ENCODE measurements at places on chromosomes 4 and X.

GRCh38 chrX:38837389-38837788 is 36.1 kb downstream of the MID1IP1 start:
- no peak for DNase-seq

GRCh38 chr4:39118034-39118658 is 56.1 kb downstream of the KLHL5 start:
- DNase-seq = no peak

GRCh38 chr4:31052519-31052918 is 332.4 kb downstream of the PCDH7 start:
- DNase-seq = no peak

GRCh38 chr4:94722270-94722669 is 35.5 kb upstream of the BMPR1B start:
- no peak for DNase-seq

DNA sequence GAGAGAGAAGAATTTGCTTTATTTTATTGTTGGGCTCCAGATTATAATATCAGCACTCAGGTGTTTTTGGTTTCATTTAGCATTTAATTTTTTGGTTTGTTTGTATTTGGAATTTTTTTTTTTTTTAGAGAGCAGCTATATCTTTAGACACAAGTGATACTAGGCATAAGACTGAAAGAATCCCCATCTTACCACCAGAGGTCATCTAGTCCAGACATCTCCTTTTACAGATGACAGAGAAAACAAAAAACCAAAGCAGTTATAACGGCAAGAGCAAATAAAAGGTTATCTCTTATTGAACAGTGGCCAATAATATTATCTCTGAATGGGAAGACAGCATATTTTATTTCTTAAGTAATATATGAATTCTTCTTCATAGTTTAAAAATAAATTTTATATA is 22.8 kb downstream of the USP38 start:
- no peak for DNase-seq

GRCh38 chr4:77145842-77146185 is 11.2 kb upstream of the CCNG2 start:
- DNase-seq = no peak

DNA sequence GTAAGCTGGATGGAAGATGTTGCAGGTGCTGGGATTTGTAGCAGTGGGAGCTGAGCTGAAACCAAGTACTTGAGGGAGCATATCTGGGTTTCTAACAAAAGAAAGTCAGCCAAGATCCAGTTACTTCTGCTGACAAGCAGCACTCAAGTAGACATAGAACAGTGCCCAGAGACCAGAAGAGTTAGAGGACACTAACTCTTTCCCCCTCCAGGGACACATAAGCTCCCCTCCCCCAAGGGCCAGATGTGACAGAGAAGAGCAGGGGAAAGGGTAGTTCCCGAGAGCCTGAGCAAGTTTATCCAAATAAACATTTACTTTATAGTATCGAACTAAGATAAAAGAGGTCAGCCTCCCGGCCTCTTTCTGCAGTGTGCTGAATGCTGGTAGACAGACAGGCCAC is 12.2 kb downstream of the TRPC3 start:
- DNase-seq = no peak

- DNase-seq = no peak
Measured at GRCh38 chr4:61933527-61933926, 733.4 kb downstream of the ADGRL3 start.

DNA sequence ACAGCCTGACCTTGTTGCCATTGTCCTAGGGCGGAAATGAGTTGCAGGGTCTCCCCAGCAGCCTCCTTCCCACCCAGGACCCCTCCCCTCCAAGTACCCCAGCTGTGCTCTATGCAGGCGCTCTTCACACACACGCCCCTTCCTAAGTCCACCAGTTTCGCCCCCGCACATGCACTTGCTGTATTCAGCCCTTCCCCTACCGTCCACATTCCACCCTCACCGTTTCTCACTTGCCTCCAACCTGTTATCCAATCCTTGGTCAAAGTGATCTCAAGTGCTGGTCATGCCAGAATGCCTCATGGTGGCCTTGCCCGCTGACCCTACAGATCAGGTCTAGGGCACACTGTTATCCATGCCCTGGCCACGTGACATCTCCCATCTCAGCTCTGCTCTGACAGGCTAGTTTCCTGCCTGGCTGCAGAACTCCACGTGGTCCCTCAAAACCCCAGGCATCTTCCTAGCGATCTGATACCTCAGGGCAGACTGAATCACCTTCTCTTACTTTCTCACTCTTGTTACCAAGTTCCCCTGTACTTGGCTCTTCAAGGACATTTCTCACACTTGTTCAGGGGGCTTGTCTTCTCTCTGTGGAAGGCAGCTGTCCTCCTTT is 39.7 kb downstream of the NSG1 start:
- DNase-seq = no peak

DNA sequence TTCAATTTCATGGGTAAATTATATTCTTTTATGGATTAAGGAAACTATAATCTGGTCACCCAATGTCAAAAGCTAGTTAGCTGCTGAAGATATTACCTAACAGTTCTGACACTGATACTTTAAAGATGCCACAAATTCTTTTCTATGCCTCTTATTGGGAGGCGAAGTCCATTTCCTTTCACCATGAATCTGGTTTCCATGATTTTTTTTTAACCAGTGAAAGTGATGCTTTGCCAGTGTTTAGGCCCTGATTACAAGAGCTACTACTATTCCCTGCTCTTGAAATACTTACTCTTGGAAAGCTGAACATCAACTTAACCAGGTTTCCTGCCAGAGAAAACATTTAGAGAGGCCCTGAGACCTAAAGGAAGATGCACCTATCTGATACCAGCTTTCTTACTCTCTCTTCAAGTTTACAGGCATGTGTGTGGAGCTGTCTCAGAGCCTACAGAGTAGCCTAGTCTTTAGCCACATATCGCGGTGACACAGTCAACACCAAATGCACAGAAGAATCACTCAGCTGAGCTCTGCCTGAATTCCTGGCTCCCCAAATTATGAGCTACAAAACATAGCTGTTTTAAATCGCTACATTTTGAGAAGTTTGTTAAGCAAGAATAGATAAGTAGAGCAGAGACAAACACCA is 1280.8 kb downstream of the PCDH7 start:
- DNase-seq = no peak

DNA sequence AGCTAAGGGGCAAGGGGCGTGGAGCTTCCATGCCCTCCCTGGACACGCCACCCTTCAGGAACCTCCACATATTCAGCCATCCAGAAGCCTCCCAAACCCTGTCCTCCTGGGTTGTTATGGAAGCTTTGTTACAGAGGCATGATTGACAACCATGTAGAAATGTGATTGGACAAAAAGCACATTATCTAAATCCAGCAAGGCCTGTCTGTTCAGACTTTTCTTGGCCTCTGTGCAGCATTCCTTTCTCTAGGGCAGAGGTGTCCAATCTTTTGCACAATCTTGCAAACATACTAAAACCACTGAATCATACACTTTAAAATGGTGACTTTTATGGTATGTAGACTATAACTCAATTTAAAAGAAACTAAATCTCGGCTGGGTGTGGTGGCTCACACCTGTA is 12.7 kb downstream of the STEEP1 start:
- no peak for DNase-seq

- DNase-seq = no peak
Measured at GRCh38 chr4:95086551-95086950, 328.8 kb downstream of the BMPR1B start.

- no peak for DNase-seq
Measured at GRCh38 chrX:129577473-129577872, 37.4 kb downstream of the OCRL start.

GRCh38 chr4:149112109-149112508 is 669.9 kb upstream of the NR3C2 start:
- DNase-seq = no peak

DNA sequence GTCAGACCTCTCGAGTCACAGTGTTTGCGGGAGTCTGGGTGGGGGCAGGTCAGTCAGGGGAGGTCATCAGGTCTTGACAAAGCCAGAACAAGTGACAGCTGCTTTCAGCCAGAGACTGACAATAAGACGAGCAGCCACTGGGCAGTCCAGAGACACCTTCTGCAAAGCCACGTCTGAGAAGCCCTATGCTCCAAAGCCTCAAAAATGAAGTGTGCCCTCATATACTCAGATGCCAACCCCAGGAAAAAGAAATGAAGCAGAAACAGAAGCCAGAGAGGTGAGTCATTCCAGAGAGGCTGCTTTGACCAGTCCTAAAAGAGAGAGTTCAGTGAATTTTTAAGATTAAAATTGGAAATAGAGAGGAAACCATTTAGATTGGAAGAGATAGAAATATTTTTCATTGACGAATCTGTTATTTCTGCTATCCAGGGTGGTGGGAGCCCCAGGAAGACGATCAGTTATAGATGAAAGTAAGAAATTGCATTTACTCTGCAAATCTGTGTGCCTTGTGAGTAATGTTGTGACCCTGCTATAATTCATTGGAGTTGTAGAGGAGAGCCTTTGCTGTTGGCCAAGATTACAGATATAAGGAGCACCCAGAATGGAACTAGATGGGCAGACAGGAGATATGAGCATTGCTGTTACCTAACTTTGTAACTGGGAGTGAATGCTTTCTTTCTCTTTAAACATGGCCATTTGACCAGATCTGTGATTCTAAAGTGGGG is 77.9 kb downstream of the LRRC66 start:
- no peak for DNase-seq

GRCh38 chr4:86452924-86453531 is 93.2 kb upstream of the MAPK10 start:
- DNase-seq = no peak

Measured in stimulated activated CD8-positive, alpha-beta memory T cell treated with anti-CD3 and anti-CD28 coated beads, Interleukin-4, amount 100 ng/mL, for 4 hours (primary cell).